ENCODE measurements at places on chromosomes 5 and 9.

DNA sequence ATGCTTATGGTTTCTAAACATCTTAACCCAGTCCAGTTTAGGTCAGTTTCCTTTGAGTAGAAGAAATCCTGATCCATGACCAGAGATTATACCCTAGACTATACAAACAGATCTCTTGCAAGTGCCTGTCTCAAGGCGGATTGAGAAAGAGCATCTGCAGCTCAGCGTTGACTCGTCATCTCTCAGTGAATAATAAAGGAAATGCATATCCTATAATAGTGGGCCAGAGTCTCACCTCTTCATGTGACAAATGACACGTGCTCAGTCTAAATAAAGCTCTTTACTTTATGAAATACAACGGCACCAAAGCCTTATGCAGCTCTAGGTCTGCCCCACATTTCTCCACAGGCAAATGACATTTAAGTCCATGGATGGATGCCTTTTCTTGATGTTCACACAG lies 179.4 kb upstream of the NR3C1 start:
- DNase-seq: no peak

DNA sequence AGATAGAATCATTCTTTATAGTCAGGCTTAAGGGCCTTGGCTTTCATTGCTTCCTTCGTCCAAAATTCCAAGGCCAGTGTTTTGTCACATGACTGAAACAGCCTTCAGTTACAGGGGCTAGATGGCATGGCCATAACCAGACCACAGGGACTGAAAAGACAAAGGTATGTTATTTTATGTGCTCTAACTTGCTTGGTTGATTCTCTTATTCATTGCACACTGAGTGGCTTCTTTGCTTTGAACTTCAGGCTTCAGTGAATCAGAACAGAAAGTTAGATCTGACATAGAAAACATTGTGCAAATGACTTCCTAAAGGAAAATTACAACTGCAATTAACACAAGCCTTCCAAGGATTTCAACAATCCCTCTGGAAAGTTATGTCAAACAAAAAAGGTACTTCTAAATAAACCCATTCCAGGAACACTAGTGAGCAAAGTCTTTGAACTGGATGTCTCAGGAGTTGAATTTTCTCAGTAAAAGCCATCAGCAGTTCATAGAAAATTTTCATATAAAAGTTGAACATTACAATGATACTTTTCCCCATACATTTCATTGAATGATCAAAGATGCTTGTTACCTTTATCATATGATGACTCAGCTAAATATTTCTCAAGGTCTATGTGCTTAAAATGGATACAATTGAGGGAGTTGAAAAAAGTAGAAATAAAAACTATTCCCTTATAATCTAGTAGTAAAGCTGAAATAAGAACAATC lies 355.3 kb downstream of the TMEM232 start:
- DNase-seq: no peak

- DNase-seq: no peak
Measured at GRCh38 chr5:150945947-150946346, 41.2 kb upstream of the ZNF300 start.

DNA sequence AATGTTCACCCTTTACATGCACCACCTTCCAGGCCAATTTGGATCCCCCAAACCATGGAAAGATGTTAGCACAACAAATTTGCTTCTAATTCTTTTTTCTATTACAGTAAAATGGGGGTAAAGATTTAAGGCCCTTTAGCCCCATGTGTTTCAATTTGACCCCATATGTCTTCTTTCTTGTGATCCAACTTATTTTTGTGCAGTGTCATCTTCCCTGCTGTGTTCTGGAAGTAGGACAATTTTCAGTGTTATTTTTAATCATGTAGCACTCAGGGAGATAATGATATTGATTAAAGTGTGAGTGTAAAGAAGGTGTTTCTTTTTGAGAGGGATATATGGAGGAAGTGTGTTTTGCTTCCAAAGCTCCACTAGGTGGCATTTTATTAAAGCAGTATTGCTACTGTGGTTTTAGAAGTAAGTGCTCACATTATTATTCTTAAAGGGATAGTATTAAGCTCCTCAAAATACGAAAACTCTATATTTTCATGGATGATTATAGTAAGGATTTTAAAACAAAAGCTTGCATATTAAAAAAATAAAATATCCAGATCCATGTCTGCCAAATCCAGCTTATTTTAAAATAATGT lies 118.7 kb upstream of the ATP10B start:
- DNase-seq: no peak

GRCh38 chr9:115913696-115914095 lies 239.9 kb upstream of the PAPPA start:
- no peak for DNase-seq

- DNase-seq: no peak
Measured at GRCh38 chr5:112320408-112320807, 98.7 kb downstream of the EPB41L4A start.

- DNase-seq: no peak
Measured at GRCh38 chr5:19322716-19323485, 665.1 kb downstream of the CDH18 start.

- no peak for DNase-seq
Measured at GRCh38 chr5:165349735-165350134, 1844.3 kb downstream of the MAT2B start.

DNA sequence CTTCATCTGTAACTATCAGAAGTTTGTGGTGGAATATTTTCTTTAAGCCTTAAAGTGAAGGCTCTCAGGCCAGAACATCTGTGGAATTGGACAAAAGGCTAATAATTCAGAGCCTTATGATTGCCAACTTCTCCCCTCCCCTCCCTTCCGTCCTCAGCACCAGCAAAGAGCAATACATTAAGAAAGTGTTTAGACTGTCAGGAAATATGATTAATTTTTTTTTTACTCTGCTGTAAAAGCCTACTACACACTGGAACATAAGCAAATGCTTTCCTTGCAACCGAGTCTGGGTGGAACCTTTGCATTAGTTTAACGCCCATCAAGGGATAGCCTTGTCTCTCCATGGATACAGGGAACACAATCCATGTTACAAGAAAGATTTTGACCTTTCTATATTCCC lies 110.3 kb upstream of the TARS1 start:
- no peak for DNase-seq

- DNase-seq: no peak
Measured at GRCh38 chr5:19044931-19045695, 942.9 kb downstream of the CDH18 start.

DNA sequence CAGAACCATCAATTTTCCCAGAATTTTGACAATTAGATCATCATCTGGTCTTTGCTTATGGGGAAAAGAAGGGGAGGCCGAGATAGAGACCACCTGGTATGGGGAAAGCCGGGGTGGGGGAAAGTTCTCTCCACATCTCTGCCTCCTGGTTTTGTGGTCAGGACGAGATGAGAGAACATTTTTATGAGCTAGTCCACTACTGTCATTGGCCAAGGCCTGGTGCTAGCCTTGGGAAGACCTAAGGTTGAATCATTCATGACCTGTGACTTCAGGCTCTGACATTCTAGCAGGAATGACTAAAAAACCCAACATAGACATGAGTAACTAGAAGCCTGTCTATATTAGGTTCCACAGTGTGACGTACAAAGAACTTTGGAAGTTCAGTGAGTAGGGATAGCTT lies 135.2 kb downstream of the PTTG1 start:
- DNase-seq: no peak

- DNase-seq: peak; percentile 77
Measured at GRCh38 chr5:127870914-127871313, 167.7 kb downstream of the CCDC192 start.

DNA sequence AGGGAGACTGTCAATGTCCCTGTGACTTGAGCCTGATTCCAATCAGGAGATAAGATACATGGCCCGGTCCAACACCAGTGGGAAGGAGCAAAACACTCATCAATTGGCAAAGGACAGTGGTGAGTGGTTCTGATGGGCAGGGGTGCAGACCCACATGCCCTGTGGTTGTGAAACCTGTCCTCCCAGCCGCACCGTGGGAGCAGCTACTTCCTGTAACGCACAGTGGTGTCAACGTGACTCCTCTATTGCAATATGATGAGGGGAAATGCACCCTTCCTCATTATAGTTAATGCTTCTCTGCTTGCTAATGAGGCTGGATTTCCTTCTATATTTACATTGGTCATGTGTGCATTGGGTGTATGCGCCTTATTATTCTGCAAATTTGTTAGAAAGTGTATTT lies 223.0 kb downstream of the IRX1 start:
- no peak for DNase-seq

- no peak for DNase-seq
Measured at GRCh38 chr5:43231977-43232376, 40.0 kb downstream of the NIM1K start.

GRCh38 chr9:70439991-70440706 lies 25.7 kb upstream of the KLF9 start:
- no peak for DNase-seq

DNA sequence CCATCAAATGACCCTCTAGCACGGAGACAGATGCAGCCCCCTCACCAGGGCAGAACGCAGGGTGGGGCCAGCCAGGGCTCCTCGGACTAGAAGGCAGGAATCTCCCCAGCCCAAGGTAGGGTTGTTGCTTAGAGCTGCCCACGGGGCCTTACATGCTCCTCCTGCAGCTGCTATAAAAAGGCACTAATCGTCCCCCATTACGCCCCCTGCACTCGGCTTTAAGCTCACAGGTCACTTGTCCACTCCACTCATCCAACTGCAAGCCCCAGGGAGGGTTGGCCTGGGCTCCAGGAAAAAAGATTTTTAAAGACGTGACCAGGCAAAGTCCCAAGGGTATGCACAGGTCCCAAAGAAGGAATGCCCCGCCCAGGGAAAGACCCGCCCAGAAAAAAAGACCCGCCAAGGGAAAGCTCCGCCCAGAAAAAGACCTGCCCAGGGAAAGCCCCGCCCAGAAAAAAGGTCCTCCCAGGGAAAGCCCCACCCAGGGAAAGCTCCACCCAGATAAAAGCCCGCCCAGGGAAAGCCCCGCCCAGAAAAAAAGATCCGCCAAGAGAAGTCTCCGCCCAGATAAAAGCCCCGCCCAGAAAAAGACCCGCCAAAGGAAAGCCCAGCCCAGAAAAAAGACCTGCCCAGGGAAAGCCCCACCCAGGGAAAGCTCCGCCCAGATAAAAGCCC lies 11.1 kb downstream of the GRIN1 start:
- DNase-seq: no peak

GRCh38 chr5:155193483-155194107 lies 180.0 kb downstream of the KIF4B start:
- no peak for DNase-seq

GRCh38 chr5:138969323-138970002 lies 94.3 kb upstream of the LRRTM2 start:
- no peak for DNase-seq

DNA sequence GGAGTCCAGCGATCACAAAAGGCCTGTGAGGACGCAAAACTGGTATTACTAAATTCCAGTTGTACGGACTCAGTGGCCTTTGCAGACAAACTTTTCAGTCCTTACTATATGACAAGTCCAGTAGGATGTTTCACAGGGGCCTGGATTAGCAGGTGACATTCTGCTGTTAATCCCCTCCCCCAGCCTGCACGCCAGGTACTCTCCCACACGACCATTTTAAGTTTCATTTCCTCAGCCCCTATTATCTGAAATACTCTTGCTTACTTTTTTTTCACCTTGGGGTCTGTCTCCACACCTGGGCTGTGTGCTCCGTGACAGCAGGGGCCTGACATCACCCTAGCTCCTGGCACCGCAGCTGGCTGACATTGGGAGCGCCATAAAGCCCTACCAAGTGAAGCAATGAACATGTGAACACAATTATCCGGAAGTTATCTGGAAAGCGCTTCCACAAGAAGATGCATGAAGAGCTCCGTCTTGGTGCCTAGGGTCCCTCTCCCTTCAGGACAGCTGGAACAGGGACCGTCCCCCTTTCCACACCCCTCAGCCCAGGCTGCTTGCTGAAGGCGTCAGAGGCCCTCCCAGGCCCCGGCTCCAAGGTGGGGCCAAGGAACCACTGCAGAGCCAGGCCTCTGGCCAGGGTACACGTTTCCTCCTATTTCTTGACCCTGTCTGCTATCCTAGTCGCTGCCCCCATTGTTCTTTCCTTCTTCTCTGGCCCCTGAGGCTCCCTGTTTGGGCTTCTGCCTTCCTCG lies 39.7 kb upstream of the ZNF622 start:
- no peak for DNase-seq

GRCh38 chr9:129033216-129033615 lies 3.2 kb upstream of the MIGA2 start:
- no peak for DNase-seq

GRCh38 chr5:116810951-116811350 lies 236.3 kb upstream of the SEMA6A start:
- DNase-seq: no peak

DNA sequence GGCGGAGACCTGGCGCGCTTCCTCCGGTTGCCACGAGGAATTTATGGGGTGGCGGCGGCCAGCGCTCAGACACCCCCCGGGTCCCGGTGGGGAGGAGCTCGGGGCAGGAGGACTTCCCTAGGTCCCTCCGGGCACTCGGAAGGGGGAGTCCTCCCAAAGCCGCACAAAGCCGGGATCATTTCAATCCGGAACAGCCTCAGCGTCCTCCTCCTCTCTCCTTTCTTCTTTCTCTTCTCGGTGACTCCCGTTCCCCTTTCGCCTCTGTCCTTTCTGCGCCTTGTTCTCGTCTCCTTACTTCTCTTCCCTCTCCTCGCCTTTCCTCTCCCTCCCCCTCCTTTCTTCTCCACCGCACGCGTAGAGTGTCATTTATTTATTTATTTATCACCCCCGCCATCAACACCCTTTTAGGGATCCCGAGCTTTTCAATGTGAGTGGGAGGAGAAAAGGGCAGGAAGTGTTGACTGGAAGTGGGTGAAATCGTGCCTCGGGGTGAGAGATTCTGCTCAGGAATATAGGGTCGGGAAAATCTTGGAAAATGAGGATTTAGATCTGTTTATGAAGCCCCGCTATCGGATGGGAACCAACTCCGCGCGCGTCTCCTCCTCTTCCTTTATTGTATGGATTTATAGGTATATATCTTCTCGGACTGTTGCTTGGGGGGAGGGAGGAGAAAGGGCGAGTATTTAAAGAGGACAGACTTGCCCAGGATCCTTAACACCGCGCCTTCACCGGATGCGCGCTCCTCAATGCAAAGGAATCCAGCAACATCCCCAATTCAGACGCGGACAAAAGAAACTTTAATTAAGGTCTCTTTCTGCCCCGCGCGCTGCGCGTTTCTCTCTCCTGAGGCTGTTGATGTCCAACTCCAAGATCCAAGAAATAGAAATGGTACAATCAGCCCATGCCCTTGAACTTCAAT lies 2.0 kb upstream of the ZNF462 start:
- DNase-seq: peak; percentile 65

DNA sequence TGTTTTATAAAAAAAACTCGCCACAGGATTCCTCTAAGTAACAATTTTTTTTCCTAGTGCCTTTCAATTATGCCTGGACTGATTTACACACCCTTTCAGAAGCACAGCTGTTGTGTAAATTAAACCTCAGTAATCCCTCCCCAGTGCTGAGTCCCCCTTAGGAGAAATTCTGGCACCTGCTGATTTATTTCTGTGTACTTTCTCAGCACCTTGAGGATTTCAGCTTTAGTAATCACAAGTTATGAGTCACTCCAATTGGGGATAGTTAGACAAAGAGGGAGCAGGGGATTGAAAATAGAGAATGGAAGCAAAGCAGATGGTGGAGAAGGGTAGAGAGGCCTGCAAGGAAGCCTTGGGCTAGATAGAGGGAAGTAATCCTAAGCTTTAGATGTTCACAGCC lies 171.7 kb downstream of the TTLL11 start:
- no peak for DNase-seq

Measured in sciatic nerve (tissue), 2 donors.